ENCODE measurements at places on chromosomes 5 and 9.

DNA sequence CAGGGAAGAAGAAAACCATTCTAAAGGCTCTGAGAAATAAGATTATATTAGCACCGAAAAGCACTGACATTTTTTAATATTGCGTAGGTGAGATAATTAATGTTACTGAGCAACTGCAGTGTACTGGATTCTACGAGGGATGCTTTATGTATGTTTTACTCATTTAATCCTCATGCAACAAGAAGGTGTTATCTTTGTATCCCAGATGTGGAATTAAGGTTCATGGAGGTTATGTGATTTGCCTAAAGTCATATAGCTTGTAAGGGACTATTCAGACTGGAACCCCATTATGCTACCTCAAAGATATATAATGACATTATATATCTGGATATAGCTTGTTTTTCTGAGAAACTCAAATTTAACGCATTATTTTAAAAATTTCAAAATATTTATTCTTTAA is 2.5 kb downstream of the FBXO4 start:
- DNase-seq = no peak

DNA sequence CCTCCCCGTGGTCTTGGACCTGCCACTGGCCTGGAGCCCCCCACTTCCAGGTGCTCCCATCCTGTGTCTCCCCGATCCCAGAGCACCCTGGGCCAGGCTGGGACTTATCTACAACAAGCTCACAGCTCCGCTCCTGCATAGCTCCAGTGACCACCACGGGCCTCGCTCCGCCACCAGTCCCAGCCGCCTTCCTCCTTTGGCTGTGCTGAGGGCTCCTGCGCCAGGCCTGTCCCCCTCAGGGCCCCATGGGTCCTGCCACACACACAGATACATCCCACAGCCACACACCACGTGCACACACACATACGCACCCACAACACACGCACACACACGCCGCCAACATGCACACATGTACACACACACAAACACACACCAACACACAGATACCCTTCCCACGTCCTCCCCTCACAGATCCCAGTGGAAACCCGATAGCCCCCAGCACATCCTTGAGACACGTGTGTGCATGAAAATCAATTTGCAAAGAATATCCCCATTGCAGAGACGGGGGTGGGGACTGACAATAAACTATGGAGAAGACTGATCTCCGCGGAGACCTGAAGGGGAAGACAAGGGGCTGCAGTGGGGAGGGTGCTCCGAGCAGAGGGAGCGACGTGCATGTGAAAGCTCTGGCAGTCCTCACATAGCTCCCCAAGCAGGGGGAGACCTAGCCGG is 18.5 kb upstream of the LAMC3 start:
- no peak for DNase-seq

- DNase-seq = no peak
Observed at GRCh38 chr5:25481463-25481862, 836.7 kb upstream of the CDH10 start.

- no peak for DNase-seq
Observed at GRCh38 chr9:86238861-86239770, 20.3 kb downstream of the C9orf153 start.

DNA sequence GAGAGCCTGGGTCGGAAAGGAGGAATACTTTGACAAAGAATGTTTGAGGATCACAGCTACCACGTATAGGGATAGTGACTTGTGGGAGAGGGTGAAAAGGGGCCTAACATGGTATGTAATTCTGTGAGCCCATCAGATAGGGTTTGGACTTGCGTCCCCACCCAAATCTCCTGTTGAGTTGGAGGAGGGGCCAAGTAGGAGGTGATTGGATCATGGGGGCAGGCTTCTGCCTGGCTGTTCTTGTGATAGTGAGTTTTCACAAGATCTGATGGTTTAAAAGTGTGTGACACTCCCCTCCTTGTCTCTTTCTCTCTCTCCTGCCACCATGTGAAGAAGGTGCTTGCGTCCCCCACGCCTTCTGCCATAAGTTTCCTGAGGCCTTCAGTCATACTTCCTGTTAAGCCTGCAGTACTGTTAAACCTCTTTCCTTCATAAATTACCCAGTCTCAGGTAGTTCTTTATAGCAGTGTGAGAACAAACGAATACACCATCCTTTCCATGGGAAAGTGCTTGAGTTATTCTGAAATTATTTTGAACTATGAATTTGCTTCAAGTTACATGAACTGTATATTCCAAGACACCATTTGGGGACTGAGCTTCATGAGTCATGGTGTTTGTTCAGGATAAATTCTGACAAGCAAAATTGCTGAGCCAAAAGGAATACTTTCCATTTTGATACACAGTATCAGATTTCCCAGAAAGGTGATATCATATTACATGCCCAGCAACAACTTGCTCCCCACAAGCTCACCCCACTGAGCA is 68.8 kb upstream of the SSBP2 start:
- no peak for DNase-seq

GRCh38 chr5:176614805-176615478 is 5.0 kb upstream of the GPRIN1 start:
- no peak for DNase-seq

GRCh38 chr5:97838214-97838613 is 655.2 kb upstream of the RIOK2 start:
- DNase-seq = peak; percentile 78

DNA sequence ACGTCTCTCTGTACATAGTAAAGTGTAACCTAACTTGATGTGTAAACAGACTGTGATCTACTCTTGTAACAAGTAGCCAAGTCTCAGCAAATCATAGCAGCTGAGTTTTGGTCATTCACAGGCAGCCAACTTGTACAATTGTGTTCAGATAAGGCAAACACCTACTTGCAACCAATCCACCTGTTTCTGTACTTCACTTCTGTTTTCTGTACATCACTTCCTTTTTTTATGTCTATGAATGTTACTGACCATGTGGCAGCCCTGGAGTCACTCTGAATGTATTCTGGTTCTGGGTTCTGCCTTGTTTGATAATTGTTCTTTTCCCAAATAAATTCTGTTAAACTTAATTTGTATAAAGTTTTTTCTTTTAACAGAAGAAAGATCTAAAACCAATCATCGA is 26.0 kb downstream of the RLN2 start:
- no peak for DNase-seq

DNA sequence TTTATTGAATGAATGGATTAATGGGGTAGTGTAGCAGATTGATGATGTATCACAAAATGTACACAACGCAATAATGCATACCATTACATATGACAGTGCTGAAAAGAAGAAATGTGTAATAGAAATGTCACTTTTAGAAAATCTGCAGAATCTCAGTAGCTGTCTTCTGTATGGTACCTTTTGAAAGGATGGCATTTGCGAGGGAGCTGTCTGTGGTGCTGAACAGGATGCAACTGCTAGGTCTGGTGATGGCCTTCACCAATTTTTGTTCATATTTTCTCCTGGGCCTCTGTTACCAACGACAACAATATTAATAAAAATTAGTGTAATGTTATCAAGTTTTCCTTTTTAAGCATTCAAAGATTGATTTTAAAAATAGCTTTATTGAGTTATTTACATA is 36.2 kb upstream of the OTULIN start:
- DNase-seq = peak; percentile 26

DNA sequence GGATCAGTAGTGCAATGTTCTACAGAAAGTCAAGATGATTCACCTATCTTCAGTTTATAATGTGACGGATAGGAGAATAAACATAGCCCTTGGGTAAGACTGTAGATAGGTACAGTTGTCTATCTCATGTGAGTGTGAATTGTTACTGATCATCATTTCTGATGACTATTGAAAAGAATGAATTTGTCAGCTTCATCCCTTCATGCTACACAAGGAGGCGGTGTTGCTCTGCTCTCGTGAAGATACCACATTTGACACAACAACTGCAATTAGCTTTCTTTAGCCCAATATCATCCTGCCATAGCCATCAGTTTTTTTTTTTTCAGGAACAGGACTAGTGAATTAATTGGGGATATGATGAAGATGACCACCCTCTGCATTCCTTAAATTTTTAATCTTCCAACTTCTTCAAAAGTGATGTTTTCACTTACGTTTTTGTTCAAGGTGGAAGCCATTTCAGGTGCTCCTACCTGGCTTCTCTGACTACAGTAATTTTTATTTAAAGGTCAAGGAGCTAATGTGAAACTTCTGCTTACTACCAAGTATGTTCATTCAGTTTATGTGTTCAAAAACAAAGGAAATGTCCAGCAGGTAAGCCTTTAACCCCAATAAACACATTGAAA is 152.9 kb upstream of the MOCS2 start:
- DNase-seq = no peak

GRCh38 chr9:72292256-72292682 is 72.7 kb downstream of the ZFAND5 start:
- DNase-seq = no peak
